ENCODE measurements at places on chromosomes 1 and 21.

GRCh38 chr1:192735298-192735915, 73.4 kb upstream of the RGS2 start:
- DNase-seq = no peak

DNA sequence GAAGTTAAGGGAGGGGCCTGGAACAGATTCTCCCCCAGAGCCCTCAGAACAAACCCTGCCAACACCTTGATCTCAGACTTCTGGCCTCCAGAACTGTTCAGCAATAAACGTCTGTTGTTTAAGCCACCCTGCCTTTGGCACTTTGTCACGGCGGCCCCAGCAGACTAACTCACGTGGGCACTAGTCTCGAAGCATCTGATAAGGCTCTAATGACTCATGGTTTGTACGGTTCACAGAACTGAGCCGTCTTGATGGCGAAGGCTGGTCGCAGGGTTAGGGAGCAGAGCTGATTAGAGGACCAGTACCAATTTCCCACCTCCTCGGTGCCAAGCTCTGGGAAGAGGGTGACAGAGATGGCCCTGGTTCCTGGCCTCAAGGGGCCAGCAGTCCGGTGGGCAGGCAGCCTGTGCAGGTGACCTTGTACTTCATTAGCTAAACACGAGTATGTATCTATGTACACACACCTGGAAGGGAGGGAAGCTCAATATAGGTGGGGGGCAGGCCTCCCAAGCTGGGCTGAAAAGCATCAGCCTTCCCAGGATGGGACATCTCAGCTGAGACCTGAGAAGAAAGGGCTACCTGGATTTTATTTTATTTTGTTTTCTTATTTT, 112.8 kb downstream of the MRPS6 start:
- DNase-seq = no peak

GRCh38 chr1:107124694-107125093, 16.1 kb upstream of the NTNG1 start:
- no peak for DNase-seq

DNA sequence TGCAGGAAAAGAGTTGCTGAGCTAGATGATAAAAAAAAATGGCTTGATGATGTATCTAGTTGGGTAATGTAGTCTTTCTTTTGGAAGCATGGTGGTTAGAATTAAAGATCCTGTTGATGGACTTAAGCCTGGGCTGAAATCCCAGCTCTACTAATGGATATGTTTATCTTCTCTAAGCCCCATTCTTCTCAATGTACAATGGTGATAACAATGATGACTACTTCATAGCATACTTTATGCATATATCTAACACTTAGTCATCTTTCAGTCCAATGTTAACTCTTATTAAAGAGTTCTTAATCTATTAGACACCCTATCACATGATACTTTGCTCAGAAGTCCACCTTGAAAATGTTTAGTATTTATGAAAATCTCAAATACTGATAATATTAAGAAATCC, 189.5 kb downstream of the PLA2G4A start:
- DNase-seq = no peak

- no peak for DNase-seq
Measured at GRCh38 chr1:46755121-46755520, 36.2 kb upstream of the EFCAB14 start.

DNA sequence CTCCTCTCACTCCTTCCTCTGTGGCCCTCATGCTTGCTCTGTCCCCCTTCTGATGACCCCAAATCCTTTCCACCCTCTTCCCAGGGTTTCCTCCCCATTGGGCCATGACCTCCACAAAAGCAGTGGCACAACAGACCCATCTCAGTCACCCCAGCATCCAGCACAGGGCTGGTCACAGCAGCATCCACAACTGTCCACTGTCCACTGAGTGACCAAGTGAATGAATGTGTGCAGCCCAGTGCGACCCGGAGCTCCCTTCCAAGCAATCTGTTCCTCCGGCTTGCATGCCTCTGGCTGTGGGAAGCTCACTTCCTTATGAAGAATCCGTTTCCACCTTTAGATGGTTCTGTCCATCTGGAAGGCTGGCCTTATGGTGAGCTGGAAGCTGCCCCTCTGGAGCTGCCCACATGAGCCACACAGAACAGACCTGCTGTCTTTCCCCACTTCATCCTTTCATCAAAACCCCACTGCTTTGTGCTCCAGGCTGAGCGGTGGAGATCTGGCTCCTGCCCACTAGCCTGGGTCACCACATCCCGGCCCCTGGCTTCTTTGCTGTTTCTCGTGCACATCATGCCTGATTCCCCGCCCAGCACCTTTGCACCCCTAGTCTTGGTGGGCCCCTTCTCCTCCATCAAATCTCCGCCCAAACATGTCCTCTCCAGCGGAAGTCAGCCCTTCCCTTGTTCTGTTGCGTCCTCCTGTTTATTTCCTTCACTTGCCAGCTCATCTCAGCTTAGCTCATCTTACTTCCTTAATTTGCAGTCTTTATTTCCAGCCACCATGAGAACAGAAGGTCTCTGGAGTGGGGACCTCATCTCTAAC, 56.4 kb downstream of the EDN2 start:
- no peak for DNase-seq

DNA sequence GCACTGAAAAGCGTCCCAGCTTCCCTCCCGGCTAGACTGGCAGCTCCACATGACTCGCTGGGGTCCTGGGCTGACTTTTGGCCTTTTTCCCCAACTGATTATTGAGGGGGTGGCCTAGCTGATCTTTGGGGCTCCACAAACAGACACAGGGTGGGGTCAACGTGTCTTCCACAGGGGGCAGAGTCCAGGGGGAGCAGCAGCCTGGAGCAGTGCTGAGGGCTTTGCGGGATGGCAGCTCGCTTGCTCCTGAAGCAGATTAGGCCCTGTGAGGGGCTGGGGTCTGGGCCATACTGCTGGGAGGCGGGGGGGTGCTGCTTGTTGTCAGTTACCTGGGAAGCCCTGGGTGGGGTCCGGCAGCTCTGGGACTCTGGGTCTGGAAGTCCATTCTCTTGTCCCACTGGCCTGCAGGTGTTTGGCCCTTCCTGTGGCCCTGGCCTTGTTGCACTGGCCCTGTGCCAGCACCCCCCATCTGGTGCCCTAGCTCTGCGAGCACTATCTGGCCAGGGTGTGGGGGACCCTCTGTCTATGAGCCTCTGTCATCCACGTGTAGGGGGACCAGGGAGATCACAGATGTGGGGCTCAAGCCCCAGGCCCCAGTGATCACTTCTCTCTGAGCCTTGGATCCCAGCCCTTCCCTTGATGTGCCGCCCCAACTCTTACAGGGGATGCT, 12.3 kb upstream of the HES5 start:
- DNase-seq = no peak

DNA sequence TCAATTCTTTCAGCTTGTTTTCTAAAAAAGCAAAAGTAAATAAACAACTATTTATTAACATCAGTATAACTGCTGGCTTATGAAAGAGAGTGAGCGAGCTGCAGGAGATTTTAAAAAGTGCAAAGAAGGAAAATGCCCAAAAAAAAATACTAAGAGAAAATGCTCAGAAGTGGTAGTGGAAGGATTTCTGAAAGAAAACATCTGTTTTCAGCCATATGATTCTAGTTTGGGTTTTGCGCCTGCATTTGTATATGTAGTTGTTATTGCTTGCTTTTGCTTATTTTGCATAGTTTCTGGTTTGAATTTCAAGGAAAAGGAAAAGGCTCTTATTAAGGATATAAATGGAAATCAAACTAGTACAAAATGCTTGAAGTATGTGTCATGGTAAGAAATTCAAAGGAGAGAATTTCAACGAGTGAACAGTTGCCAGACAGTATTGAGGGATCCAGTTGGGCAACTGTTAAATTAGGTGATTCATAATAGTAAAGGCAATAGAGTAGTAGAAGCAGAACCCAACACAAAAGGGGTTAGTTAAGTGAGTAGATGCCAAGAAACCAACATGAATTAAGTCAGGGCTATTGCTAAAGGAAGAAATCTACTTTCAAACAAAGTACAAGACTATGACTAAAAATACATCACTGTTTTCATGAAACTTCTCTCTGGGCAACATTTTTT, 1.2 kb downstream of the GBP5 start:
- no peak for DNase-seq

GRCh38 chr1:162996261-162996660, 72.9 kb upstream of the RGS4 start:
- no peak for DNase-seq

- no peak for DNase-seq
Measured at GRCh38 chr1:207020065-207020708, 12.4 kb downstream of the C1orf116 start.

DNA sequence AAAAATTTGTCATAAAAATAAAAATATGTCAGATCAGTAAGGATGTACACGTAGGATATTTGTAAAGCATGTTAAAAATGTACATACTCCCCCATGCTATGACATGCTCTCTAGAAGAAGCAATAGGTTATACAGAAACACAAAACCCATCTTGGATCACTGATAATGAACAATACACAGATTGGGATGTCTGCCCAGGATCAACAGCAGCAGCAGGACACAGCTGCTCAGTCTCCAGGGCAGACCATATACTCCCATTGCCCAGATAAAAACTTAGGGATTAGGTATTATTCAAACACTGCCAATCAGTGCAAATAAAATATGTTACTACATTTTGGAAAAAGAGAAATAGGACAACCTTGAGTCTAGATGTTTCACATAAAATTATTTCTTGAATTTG, 39.0 kb downstream of the DAB1 start:
- no peak for DNase-seq

- DNase-seq = no peak
Measured at GRCh38 chr21:16742741-16743140, 770.1 kb upstream of the CXADR start.

DNA sequence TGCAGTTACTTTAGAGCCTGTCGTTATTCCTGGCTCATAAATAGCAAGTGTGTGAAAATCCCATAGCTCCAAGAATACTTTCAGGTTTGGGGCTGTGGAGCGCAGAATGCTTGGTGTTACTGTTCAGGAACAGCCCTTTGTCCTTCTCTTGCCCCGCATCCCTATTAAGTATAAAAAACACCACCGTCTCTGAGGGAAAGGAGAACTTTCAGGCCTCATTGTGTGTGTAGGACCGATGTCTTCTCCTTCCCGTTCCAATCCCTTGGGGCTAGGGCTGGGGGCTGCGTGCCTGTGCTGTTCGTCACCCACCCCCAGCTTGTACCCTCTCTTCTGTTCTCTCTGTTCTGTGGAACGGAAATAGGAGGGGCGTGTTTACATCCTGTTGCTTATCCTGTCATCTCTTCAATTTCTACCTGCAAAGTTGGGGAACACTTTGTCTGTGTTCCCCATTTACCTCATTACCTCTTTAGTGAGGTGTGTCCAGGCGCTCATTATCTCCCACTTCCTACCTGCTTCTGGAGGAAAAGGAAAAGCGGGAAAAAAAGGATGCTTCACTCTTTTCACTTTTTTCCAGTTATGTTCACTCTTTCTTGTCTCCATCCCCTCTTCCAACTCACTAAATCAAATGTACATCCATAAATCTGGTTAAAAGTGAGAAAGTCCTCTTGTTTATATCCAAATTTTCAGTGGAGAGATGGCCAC, 788 bp upstream of the TXNIP start:
- DNase-seq = no peak

DNA sequence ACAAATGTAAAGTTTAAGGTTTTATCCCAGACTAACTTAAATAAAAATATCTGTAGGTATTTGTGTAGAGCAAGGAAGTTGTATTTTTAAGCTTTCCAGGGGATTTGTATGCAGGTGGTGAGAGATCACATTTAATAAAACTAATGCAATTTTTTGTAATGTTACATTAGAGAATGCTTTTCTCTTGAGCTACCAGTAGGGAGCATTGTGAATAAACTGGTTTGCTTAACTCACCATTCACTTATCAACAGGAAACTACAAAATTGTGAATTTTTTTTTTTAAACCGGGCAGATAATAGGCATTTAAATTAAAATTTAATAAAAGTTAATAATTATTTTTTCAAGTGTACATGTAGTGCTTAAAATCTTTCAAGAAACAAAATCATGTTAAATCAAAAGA, 78.6 kb downstream of the IVNS1ABP start:
- no peak for DNase-seq

DNA sequence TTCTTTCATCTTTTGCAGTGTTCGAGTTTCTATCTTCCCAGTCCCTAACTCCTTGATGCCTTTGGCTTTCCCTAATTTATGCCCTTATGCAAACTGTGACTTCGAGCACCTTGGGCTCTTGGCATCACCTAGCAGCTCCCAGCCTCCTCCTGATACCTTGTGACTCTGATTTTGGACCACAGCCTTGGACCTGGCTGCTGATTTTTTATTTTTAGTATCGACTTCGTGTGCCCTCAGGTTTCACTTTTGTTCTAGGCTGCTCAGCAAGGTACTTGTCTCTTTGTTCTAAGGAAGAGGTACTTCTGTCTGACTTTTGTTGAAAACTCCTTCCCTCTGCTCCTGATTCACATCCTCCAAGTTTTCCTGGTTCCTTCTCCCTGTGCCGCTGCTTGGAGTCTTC, 69.6 kb upstream of the KCNK1 start:
- DNase-seq = no peak

DNA sequence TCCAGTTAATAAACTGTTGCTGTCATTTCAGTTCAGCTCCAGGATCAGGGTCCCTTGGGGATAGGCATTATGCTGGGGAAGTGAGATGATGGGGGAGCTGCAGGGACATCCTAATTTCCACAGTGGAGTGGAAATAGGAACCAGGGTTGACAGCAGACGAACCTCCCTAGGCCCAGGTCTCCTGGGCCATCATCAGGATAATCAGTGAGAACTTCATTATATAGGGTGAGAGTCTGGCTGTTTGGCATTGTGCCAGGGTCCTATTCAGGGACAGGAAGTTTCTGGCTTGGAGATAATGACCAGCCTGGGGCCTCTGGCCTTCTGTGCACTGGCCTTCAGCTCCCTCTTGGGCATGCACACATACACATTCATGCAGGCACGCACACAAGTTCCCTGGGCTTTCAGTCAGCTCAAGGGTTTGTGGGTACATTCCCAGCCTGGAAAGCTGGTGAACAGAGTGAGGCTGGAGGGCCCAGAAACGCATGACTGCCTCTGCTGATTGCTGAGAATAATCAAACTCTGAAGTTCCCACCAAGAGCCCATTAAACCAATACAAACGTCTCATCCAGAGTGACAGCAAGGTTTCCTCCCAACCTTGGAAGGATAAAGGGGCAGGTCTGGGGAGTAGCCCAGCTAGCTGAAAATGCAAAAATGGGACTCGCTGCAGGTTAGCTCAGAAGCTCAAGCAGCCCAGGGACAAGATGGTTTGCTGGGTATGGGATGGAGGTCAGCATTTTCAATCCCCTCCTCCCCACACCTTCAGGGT, 13.9 kb upstream of the LRIG2 start:
- DNase-seq = no peak

DNA sequence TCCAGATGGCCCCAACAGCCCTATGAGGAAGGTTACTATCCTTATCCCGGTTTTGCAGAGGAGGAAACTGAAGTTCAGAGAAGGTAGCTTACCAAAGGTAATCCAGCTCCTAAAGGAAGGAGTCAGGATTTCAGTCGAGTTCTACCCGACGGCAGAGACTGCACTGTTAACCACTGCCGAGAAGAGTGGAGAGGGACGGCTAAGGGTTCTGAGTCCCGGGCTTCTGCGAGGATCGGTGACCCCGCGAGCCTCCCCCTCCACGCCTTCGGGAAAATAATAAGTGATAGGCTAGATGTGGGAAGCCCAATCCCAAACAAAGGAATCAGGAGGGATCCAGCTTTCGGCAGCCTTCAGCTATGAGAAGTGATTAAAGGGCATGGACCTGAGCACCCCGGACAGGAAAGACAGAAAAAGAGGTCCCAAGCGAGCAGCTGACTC, 587 bp downstream of the TMEM53 start:
- DNase-seq = no peak
